Vagina (tissue), 2 donors: ENCODE measurements at places on chromosomes 7 and 10.

GRCh38 chr7:26319636-26320035, 28.0 kb downstream of the SNX10 start:
- H3K27ac ChIP-seq = no peak overlapping the region
- DNase-seq = no peak
- no peak overlapping the region for H3K4me3 ChIP-seq
- no peaks in the 10 kb centered on the region for H3K27me3 ChIP-seq
- no peaks in the 10 kb centered on the region for H3K4me1 ChIP-seq

GRCh38 chr10:129393812-129394211, 73.2 kb upstream of the MGMT start:
- H3K27ac ChIP-seq = no peak overlapping the region
- H3K36me3 ChIP-seq = no peaks in the 10 kb centered on the region
- no peak overlapping the region for H3K4me3 ChIP-seq
- no peaks in the 10 kb centered on the region for H3K4me1 ChIP-seq
- H3K27me3 ChIP-seq = no peaks in the 10 kb centered on the region

- H3K4me1 ChIP-seq = peaks cover 18% of the 10 kb centered on the region
- DNase-seq = peak; percentile 85
- H3K36me3 ChIP-seq = no peaks in the 10 kb centered on the region
- H3K27ac ChIP-seq = no peak overlapping the region
- no peak overlapping the region for H3K4me3 ChIP-seq
These were observed 32.9 kb upstream of the CXCL12 start for GRCh38 chr10:44417761-44418160.

- no peaks in the 10 kb centered on the region for H3K36me3 ChIP-seq
- peaks cover 11% of the 10 kb centered on the region for H3K27me3 ChIP-seq
- H3K27ac ChIP-seq = no peak overlapping the region
- DNase-seq = no peak
- peaks cover 19% of the 10 kb centered on the region for H3K4me1 ChIP-seq
- no peak overlapping the region for H3K4me3 ChIP-seq
These were observed 3.8 kb downstream of the NEUROG3 start for GRCh38 chr10:69569396-69569934.

DNA sequence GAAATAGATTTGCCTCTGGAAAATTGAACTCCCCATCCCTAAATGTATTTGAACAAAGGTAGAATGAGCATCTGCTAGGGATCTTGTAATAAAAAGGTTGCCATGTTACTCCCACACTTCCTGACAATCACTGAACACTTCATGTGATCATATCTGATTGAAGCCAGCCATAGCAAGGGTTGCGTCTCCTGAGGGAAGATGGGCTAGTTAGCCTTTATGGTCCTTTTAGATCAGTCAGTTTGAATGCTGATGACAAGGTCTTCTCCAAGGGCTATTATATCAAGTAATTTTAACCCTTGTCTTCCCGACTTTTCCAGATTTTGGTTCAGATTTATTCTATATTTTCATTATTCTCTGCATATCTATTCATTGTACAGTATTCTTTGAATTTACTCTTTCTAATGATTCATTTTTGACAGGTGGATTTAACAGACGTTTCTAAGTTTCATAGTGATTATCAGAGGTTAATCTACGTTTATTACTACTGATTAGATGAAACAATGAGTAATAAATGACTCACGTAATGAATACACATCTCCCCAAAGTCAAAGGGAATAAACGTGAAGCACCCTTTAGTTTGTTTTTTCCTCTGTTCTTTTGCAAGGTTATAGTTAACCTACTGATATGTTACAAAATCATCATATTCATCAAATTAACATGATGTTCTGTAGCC, 28.1 kb downstream of the CSGALNACT2 start:
- H3K27ac ChIP-seq = no peak overlapping the region
- H3K4me1 ChIP-seq = no peaks in the 10 kb centered on the region
- H3K27me3 ChIP-seq = no peaks in the 10 kb centered on the region

- no peaks in the 10 kb centered on the region for H3K27me3 ChIP-seq
- no peaks in the 10 kb centered on the region for H3K4me1 ChIP-seq
- no peaks in the 10 kb centered on the region for H3K36me3 ChIP-seq
- no peak overlapping the region for H3K4me3 ChIP-seq
These were observed 165.4 kb downstream of the SUGCT start for GRCh38 chr7:40300146-40300670.

GRCh38 chr10:52486840-52487611, 172.9 kb downstream of the DKK1 start:
- H3K27me3 ChIP-seq = no peaks in the 10 kb centered on the region
- no peak overlapping the region for H3K27ac ChIP-seq
- no peaks in the 10 kb centered on the region for H3K36me3 ChIP-seq
- no peak for DNase-seq
- no peak overlapping the region for H3K4me3 ChIP-seq

GRCh38 chr10:44864051-44864450, 47.1 kb upstream of the TMEM72 start:
- H3K27ac ChIP-seq = peak overlapping the region; percentile 74
- H3K4me1 ChIP-seq = peaks cover 27% of the 10 kb centered on the region
- H3K36me3 ChIP-seq = no peaks in the 10 kb centered on the region
- H3K4me3 ChIP-seq = peak overlapping the region; percentile 57

DNA sequence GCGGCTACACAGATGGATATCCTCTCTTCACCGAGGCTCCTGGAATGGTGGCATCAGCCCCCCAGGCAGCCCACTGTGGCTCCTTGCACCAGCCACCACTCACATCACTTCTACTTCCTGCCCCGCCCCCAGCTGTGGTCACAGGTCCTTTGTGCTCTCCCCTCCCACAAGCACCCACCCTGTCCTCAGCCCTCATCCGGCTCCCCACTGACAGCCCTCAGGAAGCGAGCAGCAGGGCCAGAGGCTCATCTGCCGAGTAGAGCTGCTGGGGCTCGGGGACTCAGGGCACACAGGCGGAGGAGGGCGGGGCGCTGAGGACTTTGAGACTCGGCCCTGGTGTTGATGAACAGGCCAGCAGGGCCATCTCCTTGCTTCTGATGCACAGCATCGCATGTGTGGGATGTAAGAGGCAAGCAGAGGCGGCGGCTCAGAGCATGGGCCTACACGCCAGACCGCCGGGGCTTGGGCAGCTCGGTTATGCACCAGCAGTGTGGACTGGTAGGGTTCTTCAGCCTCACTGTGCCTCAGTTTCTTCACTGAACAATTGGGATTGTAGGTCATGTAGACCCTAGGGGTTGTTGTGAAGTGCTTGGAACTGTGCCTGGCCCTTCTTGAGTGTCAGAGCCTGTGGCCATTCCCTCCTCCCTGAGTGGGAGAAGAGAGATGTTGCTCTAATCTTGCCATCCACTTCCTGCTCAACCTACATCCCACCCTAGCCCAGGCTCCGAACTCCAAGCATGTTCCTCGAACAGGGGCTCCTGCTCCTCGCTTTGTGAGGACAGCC, at the start of gene PRF1:
Gene PRF1 (minus strand): TSS at position 77 of the 784 bp plus-strand sequence. CDS start 1,839 bp downstream, outside the sequence.
- H3K4me1 ChIP-seq = no peaks in the 10 kb centered on the region
- no peaks in the 10 kb centered on the region for H3K36me3 ChIP-seq
- peak within 1 kb of the TSS; percentile 15 for H3K4me3 ChIP-seq
- no peak for DNase-seq
- no peak within 1 kb of the TSS for H3K27ac ChIP-seq

DNA sequence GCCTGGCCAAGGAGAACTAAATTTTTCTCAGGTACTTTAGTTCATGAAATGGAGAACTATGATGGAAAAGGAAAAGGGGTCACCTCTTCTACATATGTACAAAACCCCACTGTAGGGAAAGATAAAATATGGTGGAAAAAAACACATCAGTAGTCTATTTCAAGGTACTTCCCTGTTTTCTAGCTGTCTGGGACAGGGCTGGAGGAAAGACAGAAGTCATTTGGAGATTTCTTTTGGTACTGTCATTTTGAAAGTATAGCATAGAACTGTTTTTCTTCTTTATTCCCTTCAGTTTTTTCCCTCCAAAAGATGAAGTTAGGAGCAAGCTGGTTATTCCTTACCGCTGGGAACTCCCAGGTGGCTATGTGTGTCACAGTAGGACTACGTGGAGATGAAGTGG, 196.1 kb downstream of the DOCK4 start:
- no peak overlapping the region for H3K27ac ChIP-seq
- DNase-seq = no peak
- H3K27me3 ChIP-seq = no peaks in the 10 kb centered on the region
- no peaks in the 10 kb centered on the region for H3K36me3 ChIP-seq
- H3K4me1 ChIP-seq = no peaks in the 10 kb centered on the region
